GDM1 (cell line): ENCODE measurements at places on chromosomes 13 and 19.

DNA sequence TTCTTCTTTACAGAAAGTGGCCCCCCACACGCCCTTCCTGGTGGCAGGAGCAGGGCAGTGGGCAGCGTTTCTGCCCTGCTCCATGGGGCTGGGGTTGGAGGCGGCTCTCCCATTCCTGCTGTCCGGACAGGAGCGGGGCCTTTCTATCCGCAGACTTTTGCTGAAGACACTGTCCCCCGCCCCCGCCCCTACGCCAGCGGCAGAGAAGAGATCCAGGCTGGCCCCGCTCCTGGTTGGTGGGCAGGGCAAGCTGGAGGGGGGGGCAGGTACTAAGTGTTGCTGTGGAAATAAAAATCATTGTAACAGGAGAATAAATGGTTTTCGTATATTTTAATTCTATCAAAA, 81.7 kb downstream of the ZNF429 start:
- no peak for DNase-seq

DNA sequence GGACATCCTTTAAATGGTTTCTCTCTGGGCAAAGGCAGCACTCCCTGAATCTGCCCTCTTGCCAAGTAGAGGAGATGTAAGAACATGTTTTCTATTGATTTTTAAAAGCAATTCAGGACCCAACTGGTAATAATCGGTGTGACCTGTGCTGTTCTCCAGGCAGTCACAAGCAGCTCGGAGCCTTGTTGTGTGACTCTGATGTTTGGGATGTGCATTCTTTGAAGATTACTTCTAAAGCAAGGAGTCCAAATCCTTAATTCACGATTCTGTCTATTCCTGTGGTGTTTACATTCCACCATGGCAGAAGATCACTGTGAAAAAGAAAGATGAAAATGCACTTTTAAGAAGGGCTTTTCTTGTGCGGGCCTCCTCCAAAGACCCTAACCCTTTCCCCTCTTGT, 122.3 kb upstream of the ZNF536 start:
- DNase-seq, result no peak

GRCh38 chr13:106484084-106484483, 51.4 kb downstream of the EFNB2 start:
- DNase-seq, result no peak

DNA sequence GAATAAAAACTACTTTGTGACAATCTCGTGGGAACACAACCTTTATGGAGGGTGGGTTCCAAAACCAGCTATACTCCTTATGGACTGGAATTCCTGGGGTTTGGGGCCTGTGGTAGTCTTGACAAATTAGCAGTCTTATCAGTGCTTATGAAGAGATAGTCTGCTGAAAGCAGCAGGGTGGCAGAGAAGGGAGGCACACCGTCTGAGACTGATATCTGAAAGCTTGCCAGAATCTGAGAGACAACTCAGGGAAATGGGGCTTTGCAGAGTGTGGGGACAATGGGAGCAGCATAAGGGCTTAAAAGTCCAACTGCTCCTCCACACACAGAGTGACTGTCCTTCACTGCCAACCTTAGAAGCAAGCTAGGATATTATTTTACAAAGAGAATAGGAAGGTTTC, 95.9 kb downstream of the UGGT2 start:
- no peak for DNase-seq

- DNase-seq, result peak; percentile 5
These were observed at the start of gene UNC13A for GRCh38 chr19:17687857-17688784. TSS of gene UNC13A (minus strand) at chr19:17688354. CDS start at chr19:17688199, 155 bp downstream.

- no peak for DNase-seq
These were observed 1775.1 kb upstream of the PCDH20 start for GRCh38 chr13:63190742-63191141.

DNA sequence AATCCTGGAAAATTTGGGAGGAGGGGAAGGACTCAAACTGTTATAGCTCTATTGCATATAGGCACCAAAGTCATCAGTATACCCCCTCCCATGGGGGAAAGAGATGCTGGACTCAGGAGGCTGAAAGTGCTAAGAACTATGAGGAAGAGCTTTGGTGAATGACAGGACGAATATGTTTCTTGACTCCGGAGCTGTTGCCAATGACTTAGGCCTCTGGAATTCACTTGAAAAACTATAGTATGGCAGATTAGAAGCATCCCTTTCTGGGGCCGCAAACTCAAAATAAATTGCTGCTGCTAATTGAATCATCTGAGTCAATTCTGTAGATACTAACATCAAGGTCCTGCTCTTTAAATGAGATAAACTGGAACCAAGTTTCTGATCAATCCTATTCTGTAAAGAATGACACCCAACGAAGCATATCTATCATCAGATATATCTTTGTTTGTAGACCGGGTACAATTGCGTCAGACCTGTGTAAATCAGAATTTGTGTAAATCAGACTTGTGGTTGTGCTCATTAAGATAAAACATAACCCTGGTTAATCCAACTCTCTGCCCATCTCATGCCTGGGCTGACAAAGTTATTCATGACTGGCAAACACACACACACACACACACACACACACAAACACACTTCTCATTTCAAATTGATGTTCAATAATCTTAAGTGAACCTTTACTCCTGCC, 1793.8 kb upstream of the PCDH20 start:
- no peak for DNase-seq

DNA sequence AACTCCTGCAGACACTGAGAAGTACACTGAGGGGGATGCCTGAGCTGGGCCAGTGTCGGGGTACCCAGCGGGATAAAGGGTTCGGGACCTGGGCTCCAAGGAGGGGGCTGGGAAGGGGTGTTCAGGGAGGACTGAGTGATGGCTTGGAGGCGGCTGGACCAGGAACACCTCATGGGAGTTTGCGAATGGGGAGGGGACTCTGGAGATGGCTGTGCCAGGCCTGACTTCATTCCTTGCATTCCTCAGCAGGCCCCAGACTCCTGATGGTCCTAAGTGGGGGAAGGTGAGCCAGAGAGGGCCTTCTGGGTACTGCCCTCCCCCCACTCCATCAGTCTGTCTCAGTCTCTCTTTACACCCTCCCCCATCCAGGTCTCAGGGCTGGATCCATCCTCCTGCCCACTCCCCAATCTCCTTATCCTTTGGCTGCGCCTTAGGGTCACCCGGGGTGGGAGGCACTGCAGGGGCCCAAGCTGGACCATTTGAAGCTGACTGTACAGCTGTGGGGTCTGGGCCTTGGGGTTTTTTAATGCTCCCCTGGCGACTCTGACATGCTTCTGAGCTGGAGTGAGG, 13.8 kb downstream of the PAK4 start:
- DNase-seq, result no peak

- no peak for DNase-seq
These were observed 209.0 kb downstream of the VWA8 start for GRCh38 chr13:41751734-41752445.

DNA sequence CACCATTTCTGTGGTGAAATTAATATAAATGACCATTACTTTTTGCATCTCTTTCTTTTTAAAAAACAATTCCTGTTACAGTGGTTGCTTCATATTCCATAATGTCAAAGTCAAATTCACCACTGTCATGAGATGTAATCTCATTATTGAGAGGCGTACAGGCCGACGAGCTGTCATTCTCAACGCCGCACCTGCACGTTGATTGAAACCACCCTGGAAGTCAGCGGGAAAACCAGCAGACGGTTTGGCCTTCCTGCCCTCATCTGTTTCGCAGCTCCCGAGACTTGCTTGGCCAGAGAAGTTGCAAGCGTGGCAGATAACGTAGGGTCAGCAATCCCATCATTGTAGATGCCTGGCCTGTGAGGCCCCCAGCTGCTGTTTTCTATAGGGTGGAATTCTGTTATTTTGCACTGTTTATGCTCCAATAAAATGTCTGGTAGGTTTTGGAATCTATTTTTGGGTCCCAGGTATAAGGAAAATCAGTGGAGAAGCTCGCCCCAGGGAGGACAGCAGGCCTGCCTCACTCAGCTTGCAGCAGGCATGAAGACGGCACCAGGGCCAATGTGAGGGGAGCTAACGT, 153.4 kb downstream of the SOX1 start:
- DNase-seq, result no peak

DNA sequence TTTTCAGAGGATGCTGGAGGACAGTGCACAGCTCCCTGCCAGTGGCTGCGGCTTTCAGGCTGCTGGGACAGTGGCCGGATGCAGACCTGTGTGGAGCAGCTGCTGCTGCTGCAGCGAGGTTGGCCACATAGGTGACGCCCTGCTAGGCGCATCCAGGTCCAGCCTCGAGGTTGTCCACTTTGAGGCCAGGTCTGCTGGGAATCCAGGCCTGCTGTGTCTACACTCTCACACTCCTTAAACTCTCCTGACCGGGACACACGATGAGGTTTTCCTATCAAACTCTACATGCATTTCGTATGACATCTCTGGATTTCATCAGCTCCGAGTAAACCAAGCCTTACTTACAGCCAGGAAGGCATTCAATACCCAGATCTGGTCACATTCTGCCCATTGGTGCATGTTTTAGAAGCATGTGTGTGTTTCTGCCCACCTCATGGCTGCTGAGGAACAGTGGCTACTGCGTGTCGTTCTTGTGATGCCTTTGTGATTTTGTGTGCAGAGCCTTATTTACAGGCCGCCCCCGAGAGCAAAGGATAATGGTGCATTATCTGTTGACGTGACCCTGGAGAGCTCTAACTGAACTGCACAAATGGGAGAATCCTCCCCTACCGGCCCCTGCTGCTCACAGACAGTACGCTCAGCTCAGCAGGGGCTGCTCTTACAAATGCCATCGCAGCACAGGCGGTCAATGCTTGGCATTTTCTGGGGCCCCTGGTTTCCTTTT, 12.3 kb upstream of the MCF2L start:
- no peak for DNase-seq

DNA sequence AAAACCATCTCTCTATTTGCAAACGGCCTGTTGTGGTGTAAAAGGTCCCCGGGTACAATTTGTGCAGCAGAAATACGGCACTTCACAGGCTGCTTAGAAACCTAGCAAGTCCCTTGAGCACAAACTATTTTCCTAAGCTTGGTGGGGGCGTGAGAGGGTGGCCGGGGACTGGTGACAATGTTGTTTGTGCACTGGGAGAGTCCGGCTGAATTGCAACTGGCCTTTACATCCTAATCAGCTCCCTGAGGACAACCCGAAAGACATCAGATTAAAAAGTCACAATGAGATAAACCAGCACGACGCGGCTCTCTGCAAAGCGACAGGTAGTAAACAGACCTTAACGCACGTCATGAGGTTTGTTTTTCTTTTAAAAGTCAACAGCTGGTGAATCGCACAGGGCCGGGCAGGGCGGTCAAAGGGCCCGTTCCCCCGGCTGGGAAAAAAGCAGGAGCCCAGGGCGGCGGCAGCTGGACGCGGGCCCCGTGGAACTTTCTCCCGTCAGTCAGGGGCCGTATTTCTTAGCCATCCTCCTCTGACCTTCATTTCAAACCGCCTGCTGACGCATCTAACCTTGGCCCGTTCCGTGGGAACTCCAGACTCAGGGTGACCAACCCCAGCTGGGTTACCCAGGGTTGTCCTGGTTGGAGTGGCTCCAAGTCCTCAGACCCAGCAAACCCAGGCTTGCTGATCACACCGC, 112.3 kb downstream of the GADD45B start:
- DNase-seq, result no peak

DNA sequence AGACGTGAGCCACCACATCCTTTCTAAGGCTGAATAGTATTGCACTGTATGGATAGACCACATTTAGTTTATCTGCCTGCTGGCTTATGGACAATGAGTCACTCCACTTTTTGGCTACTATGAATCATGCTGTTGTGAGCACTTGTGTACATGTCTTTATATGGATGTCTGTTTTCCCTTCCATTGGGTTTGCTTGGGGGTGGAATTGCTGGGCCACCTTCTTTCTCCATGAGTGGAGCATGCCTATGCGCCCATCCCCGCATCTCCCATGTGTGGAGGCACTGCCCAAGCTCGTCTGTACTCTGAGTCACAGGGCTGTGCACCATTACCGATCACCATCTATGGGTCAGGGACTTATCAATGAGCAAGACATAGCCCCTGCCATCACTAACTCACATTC, 127.2 kb upstream of the GJB6 start:
- DNase-seq, result no peak

DNA sequence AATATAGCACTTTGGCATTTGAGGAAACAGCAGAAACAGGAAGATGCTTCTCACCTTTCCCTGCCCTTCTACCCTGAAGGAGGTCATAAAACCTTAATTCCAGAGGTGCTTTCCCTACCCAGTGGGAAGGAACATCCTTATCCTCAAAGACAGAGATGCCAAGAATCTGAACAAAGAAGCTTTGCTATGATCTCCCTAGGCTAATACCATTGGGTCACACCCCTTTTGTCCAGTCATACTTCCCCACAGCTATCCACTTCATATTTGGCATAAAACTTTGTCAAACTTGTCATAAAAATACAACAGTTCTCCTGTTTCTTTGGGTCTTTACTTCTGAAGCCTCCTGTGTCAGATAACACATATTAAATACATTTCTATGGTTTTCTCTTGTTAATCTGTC, 21.7 kb upstream of the RXFP2 start:
- DNase-seq, result no peak

DNA sequence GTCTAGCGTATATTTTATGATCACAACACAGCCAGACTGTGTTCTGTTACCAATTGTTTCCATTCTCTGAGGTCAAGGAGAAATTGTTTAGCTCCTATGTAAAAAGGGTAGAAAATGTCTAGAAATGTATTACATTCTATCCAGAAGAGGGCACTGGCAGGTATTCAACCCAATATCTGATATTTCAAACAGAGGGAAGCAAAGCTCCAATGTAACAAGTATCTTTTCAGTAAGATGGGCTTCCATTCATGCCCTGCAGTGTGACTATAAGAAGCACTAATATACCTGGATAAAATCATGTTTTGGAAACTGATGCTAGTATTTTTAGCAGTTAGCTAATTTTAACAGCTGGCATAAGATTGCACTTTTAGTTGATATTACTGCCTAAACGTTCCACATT, 312.7 kb downstream of the FGF14 start:
- no peak for DNase-seq

- no peak for DNase-seq
These were observed 23.9 kb downstream of the OPA3 start for GRCh38 chr19:45560686-45561085.

- DNase-seq, result no peak
These were observed 539.7 kb downstream of the RFC3 start for GRCh38 chr13:34357435-34358232.

DNA sequence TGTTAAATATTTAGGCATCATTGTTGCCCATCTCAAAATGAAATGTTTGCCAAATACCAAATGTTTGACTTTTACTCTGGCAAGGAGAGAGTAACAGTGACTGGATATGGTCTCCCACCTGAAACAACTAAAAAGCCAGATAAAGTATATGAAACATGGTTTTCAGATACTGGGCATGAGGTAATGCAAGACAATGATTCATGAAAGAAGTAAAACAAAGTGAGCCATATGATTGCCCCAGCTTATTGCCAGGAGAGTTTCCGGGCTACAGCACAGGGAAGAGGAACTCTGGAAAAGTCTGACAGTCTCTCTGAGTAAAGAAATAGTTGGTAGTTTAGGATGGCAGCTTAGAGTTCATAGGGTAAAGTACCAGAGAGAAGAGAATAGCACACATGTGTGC, 354.6 kb downstream of the DNAJC15 start:
- no peak for DNase-seq

GRCh38 chr19:19554074-19555023, 16.3 kb downstream of the CILP2 start:
- no peak for DNase-seq

GRCh38 chr19:7483720-7484201, 5.1 kb downstream of the PEX11G start:
- no peak for DNase-seq

GRCh38 chr13:45737571-45738017, 35.5 kb downstream of the CBY2 start:
- no peak for DNase-seq
